ENCODE measurements at places on chromosomes 3 and 15.

DNA sequence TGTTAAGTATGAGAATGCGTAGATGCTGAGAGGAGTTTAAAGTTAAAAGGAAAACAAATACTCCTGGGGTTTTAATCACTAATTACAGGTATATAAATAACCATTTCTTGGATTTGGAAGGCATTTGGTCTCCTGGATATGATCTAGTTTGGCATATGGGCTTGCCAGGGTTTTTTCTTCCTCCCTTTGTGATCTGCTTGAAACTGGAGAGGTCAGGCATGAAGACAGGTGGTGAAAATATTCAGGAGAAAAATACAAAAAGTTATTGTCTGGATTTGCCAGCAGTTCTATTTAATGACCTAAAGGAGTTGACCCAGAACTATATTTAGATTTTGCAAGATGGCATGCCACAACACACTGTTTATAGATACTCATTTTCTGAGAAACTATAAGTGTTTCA lies 136.3 kb downstream of the DIPK2A start:
- DNase-seq: no peak

DNA sequence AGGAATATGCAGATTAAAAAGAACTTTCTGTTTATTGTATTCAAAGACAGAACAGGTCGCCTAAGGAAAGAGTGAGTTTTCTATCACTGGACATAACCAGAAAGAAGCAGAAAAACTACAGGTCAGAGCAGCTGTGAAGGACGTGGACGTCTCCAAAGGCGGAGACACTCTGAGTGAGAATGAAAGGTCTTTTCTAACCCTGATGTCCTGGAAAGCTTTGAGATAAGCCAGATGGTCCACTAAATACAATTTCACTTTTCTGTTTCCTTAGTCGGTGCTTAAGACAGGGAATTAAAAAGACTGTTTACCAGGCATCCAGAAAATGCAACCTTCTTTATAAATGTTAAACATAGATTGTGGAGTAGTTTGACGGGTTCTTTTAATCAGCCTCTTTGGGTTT lies 360.4 kb downstream of the FGF12 start:
- no peak for DNase-seq

DNA sequence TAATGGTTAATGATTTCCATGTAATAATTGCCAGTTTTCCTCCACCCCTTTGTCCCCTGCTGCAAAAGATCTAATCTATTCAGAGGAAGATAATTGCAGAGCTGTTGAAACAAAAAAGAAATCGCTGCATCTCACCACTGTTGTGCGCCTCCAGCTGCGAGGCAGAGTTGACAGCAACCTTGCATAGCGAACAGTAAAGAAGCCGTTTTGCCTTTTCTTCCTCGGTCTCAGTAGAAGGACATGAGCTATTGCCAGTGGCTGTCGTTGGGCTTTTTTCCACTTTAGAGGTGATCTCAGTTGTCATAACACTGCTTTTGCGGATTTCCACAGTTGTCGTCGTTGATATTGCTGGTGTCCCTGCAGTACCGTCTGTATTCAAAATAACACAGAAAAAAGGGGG lies 314.2 kb downstream of the ZNF385D start:
- DNase-seq: no peak

- DNase-seq: no peak
Observed at GRCh38 chr15:44159492-44159891, 35.6 kb downstream of the FRMD5 start.

DNA sequence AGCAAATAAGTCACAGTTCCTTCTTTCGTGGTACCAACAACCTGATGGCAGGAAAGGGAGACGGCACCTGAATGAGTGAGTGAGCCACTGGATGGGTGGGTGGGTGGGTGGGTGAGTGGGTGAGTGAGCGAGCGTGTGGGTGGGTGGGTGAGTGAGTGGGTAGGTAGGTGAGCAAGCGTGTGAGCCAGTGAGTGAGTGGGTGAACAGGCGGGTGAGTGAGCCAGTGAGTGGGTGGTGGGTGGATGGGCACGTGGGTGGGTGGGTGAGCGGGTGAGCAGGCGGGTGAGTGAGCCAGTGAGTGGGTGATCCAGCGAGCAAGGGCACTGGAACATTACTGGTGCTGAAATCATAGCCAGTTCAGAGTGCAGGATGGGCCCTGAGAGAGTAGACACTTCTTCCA lies 152.8 kb downstream of the MEGF11 start:
- DNase-seq: no peak

DNA sequence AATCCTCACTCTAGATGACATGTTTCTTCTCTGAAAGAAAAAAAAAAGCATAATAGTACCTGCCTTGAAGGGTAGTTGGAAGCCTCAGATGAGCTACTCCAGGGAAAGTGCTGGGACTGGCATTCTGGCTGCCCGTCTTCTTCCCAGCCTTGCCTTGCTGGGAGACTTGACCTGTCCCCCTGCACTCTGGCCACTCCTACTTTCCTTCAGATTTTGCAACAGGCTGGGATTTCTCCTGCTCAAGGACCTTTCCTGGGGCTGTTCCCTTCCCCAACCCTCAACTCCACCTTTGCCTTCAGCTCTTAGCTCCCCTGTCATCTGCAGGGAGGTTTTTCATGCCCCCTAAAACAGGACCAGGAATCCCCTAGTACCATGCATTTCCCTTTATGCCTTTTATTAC lies 609.9 kb upstream of the CFAP20DC start:
- no peak for DNase-seq

DNA sequence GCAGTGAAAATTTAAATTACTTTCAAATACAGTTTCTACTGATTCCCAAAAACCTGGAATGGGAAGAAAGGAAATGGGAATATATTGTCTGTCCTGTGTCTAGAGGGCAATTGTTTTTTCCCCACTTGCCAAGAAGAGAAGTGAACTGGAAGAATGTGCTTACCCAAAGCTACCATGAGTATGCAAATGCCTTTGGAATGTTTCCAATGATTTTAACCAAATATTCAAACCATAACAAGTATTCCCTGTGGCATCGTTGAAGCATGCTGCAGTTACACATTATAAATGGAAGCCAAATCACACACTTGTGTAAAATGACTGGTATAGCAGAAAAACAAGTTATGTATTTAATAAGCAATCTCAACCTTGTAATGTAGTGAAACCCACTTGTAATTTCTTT lies 368.2 kb downstream of the GBE1 start:
- DNase-seq: no peak

- no peak for DNase-seq
Observed at GRCh38 chr15:71820127-71820526, 9.8 kb downstream of the NR2E3 start.

GRCh38 chr3:122974764-122975162 lies 52.8 kb downstream of the SEMA5B start:
- no peak for DNase-seq

- DNase-seq: no peak
Observed at GRCh38 chr3:40366203-40367162, 20.5 kb upstream of the ENTPD3 start.

DNA sequence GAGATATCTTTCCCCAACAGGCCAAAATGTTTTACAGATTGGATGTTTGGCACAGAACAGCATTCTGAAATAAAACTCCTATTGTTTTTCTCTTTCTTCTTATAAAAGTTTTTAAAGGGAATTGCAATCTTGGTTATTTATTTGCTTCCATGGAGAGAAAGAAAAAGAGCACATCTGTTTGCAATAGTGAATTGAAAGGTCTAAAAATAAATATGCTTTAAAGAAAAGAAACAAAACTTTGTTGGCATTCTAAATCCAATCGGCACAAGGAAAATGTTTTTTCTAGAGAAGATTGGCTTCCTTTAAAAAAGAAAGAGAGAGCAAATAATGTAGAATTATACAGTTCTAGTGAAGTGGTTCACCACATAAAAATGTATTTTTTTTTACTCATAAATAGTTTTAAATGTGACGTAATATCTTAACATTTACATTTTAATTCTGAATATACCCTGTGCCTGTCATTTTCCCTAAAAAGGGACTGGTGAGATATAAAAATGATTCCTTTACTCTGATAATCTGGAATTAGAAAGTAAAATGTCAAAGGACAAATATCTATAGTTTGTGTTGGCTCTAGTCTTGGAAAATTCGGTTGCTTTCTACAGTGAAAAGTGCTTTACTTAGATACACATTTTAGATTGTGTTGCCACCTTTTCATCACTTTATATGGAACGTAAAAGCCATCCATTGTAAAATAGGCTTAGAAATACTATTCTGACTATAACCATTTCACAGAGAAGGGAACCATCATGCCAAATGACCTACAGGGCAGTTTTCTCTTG lies 257.4 kb upstream of the CBLB start:
- DNase-seq: no peak

DNA sequence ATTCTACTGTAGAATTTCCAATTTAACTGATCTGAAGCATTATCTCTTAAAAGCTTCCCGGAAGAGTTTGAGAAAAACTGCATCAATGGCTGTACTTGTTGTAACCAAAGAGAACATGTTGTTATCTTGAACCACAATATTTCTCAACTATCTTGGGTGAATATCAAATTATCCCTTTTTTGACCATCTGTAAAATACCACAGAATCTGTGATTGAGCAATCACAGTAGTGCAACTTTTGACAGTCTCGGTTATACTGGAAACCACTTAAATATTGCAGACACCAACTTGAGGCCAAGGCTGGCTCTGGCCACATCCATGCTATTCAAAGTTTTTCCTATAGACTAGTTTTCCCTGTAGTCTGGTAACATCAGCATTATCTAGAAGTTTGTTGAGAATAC lies 842.8 kb upstream of the EPHA6 start:
- no peak for DNase-seq

GRCh38 chr3:184889312-184889904 lies 77.4 kb downstream of the VPS8 start:
- no peak for DNase-seq

- no peak for DNase-seq
Observed at GRCh38 chr3:143334231-143334630, 214.7 kb downstream of the CHST2 start.

DNA sequence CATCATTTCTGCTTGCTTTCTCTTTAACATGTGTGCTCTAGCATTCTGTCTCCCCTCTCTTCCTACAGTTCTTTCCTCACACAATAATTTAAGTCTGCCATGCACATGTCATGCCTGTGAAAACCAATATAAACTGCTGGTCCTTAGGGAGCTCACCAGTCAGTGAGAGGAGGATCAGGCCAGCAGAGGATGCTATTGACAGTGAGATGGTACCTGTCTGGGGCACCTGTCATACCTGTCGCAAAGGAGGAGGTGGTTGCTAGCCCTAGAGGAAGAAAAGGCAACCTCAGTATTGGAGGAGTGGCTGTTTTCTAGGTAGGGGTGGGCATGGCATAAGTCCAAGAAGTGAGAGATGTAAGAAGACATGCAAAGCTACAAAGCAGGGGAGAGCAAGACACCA lies 194.6 kb downstream of the GABRG3 start:
- no peak for DNase-seq

- no peak for DNase-seq
Observed at GRCh38 chr3:69856965-69857705, 117.9 kb downstream of the MITF start.

DNA sequence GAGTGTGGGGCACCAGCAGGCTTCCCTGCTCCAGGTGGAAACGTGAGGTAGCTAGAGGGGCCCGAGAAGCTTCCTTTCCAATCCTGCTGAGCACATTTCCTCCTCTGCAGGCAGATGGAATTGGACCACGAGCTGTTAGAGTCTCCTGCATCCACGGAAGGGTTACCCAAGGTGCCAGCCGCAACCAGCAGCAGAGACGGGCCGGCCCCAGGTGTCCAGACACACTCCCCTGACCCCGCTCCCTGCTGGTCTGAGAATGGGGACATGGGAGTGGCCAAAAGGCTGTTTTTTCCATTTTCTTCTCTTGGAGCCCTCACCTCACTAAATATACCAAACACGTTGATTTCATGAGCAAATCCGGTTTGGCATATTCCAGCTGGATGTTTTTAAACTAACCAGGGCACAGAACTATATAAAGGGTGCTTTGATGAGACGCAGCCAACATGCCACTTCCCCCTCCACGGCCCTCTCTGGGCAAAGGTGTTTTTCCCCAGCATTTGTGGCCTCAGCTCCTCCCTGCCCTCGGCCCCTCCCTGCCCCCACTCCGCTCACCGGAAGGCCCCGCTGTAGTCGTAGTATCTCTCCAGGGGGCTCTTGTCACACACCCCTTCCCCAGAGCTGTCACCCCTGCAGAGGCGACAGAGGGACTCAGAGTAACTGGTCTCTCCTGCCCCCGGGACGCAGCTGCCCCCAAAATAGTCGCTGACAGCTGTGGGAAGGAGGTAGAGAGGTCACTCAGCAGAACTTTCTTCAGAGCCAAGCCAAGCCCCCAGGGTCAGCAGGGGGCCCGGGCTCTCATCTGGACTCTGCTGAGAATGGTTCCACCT lies 7.0 kb downstream of the MELTF start:
- no peak for DNase-seq

DNA sequence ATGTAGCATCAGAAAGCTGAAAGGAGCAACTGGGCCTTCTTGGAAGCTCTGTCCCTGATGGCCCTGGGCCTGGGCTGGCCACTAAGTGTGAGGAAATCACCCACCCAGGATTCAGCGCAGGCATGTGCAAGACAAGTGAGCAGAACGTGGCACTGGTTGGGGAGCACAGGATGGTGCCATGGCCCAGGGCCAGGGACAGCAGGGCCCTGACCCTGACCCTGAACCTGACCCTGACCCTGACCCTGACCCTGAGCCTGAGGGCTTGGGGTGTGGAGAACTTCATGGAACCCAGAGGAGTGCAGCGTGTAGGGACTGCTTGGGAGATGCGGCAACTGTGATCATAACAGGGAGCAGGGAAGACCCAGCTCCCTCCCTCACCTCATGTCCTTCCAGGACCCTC lies 5.9 kb upstream of the ALDH1L1 start:
- no peak for DNase-seq

DNA sequence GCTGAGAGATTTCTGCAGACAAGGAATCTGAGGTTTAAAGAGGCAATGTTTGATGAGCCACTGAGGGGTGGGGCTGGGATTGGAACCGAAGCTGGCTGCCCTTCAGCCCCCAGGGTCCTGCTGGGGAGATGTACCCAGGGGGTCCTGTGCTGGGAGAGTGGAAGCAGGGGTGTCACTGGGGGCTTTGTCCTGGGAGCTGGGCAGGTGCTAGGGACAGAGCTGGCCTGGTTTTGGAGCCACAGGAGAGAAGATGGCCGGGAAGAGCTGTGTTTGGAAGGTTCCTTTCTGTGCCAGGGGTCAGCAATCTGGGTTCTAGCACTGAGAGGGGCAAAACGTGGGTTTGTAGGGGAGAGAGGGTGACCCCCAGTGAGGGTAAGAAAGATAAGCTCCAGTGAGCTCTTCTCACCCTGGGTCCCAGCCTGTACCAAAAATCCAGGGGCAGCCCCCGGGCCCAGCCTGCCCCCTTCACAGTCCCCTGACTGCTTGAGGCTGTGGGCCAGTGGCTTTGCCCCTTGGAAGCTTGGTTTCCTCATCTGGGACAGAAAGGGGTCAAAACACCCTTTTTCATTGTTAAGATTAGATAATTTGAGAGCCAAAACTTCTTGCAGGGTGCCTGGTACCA lies 69.6 kb downstream of the SMAD3 start:
- no peak for DNase-seq

- no peak for DNase-seq
Observed at GRCh38 chr3:9280451-9281219, 31.2 kb upstream of the SRGAP3 start.

Measured in SHP77 (cell line).